ENCODE measurements at places on chromosomes 3 and 15.

- DNase-seq, result no peak
Observed at GRCh38 chr15:67775998-67776397, 49.3 kb upstream of the SKOR1 start.

DNA sequence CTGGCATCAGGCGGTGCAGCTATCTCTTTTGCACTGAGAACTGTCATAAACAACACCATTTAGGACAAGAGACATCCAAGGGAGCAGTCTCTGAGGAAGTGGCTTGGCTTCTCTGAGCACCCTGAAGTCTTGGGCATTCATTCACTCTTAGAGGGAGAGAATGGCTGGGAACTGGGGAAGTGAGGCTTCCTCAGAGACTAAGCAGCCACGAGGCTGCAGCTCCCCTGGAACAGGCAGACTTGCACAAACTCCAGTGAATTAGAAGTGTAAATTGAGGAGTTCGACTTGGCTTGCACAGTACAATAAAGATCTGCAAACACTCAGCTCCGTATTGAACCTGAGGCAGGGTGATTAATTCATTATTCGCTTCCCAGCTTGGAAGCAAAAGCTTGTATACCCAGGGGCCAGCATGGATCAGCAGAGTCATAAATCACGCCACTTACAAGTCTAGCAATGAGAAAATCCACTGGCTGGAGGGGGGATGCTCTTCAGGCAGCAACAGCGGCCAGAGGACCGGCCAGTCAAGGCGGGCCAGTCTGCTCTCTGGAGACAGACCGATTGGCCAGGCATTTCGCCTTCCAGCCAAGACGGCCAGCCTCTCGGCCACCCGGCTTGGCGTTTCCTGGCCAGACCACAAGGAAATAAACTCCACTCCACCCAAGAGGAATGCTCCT lies 118.8 kb upstream of the ADPGK start:
- no peak for DNase-seq

DNA sequence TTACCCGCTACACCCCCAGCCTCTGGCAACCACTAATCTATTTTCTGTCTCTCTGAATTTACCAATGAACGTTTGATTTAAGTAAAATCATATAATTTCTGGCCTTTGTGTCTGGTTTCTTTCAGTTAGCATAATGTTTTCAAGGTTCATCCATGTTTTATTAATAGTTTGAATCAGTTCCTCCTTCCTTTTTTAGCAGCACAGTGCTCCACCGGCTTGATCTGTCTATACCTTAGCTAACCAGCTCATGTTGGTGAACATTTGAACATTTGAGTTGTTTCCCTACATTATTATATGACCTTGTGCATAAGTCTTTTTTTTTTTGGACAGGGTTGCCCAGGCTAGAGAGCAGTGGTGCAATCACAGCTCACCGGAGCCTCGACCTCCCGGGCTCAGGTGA lies 33.3 kb downstream of the PDE8A start:
- no peak for DNase-seq

- DNase-seq, result no peak
Observed at GRCh38 chr3:167406876-167407492, 26.9 kb upstream of the ZBBX start.

GRCh38 chr3:124557433-124558232 lies 172.6 kb upstream of the UMPS start:
- no peak for DNase-seq

DNA sequence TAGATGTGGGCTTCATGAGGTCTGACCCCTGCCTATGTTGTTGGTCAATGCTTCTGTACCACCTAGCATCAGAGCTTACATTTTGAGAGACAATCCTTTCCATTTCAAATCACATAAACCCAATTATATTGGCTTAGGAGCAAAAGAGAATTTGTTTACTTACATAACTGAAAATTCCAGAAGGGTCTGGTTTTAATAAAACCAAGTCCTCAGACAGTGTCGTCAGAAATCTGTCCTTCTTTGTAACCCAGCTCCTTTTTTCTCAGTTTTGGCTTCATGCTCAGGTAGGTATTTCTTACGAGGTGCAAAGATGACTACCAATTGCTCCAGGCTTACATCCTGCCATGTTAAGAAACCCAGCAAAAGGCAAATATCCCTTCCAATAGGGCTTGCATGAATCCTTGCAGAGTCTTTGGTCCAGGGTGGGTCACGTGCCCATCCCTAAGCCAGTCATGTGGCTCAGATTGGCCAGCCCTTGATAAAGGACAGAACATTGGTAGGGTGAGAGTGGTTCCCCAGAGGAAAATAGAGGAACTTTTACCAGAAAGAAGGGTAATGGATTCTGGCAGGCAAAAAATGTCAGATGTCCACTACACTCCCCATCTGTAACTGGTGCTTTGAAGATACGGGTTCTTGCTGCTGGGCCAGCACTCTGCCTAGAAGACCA lies 50.2 kb upstream of the VILL start:
- no peak for DNase-seq

DNA sequence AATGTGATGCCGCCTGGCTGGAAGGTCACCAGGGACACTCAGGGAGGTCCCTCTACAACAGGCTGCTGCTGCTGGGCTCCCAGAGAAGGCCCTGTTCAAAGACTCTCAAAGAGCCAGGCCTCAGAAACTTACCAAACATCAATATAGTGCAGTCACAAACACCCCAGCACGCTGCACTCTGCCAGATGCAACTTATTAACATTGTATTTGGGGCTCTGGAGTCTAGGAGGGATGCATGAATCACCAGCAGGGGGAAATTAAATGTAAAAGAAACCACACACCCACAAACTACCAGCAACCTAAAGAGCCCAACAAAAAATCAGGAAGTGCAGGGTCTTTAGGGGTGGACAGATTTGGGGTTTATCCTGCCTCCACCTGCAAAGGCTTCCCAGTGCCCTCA lies 74.6 kb upstream of the SPATA12 start:
- DNase-seq, result no peak

DNA sequence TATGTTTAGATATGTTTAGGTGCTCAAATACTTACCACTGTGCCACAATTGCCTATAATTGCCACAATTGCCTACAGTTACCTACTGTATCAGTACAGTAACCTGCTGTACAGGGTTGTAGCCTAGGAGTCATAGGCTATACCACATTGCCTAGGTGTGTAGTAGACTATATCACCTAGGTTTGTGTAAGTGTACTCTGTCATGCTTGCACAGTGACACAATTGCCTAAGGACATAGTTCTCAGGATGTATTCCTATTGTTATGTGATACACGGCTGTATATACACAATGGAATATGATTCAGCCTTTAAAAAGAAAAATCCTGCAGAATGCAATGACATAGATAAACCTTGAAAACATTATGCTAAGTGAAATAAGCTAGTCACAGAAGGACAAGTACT lies 264.8 kb downstream of the RAP2B start:
- no peak for DNase-seq

- no peak for DNase-seq
Observed at GRCh38 chr15:70670680-70671079, 92.7 kb downstream of the UACA start.

GRCh38 chr3:188171682-188172467 lies 17.9 kb downstream of the LPP start:
- no peak for DNase-seq

- no peak for DNase-seq
Observed at GRCh38 chr3:120018299-120018698, 75.9 kb downstream of the GSK3B start.

DNA sequence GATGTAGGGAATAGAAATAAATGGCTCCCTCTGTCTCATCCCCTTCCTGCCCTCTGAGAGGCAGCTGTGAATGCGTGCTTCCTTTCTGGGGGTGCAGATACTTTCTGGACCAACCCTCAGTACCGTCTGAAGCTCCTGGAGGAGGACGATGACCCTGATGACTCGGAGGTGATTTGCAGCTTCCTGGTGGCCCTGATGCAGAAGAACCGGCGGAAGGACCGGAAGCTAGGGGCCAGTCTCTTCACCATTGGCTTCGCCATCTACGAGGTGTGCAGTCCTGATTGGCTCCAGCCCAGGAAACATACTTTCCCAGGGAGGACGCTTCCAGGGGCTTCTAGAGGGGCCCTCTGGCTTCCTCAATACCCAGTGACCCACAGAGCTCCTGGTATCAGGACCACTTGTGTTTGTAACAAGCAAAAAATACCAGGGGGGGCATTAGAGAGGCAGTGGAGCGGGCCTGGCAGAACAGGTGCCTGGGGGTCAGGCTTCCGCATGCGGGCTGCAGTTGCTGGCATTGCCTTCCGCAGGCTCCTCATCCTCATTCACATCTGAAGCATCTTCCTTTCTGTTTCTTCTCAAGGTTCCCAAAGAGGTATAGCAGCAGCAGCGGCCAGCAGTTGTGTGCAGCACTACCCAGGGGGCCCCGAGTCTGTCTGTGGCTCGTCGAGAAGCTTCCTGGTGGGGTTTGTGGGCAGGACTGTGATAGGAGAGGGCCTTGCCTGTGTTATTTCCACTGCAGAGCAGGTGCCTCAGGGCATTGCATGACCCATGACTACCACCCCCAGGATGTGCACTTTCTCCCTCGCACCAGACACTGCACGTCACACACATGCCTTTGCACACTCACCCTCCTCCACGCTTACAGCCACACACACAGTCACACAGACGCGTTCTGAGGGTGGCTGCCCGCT lies 42.5 kb downstream of the CAPN3 start:
- no peak for DNase-seq

DNA sequence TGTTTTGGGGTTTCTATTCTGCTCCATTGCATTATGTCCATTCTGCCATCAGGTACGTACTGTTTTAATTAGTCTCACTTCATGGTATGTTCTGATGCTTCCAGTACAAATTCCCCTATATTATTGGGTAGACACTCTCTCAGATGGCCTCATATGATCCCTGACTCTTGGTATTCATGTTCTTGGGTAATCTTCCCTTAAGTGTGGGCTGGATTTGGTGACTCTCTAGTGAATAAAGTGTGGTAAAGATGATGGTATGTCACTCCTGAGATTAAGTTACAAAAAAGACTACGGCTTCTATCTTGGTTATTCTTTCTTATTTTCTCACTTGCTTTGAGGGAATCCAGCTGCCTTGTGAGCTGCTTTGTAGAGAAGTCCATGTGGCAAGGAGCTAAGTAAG lies 89.6 kb upstream of the TBC1D5 start:
- no peak for DNase-seq

DNA sequence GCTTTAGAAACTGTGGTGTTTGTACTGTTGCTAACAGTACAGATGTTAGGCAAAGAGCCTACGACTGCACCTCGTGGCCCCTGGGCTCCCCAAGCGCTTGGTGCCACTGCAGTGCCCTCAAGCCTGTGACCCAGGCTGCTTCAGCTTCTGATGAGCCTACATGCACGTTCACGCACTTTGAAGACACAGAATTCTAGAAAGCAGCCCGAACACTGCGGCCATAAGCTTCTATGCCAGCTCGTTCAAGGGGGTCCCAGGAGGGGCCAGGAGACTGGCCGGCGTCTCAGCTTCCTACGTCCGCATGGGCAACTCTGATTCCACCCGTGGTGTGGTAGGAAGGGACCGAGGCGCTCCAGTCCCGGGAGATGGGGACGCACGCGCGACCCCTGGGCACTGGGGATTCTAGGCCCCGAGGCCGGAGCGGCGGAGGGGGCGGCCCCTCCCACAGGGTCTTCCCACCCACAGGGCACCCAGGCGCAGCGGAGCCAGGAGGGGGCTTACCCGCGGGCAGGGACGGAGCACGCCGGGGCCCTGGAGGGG lies 653 bp downstream of the MYO5C start:
- no peak for DNase-seq

DNA sequence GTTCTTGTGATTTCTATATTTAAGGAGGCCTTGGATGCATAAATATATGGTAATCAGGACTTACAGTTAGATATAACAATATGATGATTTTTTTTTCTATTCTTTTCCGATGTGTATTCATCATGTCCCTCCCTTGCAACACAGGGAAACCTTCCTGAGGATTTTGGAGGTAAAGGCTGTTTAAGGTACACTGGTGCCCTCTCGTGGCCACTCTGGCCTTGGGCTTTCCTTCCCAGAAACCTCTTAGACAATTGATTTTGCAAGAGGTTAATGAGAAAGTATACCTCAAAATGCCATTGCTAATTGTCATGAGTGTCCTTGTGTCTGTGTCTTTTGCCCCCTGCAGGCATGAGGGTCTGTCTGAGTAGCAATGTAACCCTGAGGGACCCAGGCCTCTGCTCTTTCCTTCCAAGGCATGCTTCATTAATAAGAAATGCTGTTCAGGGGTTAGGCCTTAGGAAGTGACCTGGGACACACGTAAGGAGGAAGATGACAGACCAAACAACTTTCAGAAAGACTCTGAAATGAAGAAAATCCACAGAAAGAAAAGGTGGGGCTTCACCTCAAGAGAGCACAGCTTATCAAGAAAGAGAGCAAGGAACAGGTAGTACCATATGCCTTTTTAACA lies 70.3 kb upstream of the PPP2R3A start:
- DNase-seq, result no peak

DNA sequence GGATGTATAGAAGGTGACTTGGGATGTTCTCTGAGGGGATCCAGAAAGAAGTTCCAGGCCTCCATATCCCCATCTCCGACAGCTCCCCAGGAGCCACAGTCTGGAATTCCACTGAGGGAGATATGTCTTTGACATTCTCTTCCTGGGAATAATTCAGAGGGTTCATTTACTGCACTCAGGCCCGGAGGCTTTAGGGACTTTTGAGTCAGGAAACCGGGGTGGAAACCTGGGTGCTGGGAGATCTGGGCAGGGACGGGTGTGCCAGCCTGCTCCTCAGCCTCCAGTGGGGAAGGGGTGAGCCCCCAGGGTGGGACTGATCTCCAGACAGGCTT lies 147.7 kb downstream of the SMAD6 start:
- DNase-seq, result no peak

DNA sequence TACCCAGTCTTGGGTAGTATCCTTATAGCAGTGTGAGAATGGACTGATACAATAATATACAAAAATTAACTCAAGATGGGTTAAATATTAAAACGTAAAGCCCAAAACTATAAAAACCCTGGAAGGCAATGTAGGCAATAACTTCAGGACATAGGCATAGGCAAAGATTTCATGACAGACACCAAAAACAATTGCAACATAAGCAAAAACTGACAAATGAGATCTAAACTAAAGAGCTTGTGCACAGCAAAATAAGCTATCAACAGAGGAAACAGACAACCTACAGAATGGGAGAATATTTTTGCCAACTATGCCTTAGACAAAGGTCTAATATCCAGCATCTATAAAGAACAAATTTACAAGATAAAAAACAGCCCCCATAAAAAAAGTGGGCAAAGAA lies 204.8 kb upstream of the CCDC54 start:
- DNase-seq, result no peak

DNA sequence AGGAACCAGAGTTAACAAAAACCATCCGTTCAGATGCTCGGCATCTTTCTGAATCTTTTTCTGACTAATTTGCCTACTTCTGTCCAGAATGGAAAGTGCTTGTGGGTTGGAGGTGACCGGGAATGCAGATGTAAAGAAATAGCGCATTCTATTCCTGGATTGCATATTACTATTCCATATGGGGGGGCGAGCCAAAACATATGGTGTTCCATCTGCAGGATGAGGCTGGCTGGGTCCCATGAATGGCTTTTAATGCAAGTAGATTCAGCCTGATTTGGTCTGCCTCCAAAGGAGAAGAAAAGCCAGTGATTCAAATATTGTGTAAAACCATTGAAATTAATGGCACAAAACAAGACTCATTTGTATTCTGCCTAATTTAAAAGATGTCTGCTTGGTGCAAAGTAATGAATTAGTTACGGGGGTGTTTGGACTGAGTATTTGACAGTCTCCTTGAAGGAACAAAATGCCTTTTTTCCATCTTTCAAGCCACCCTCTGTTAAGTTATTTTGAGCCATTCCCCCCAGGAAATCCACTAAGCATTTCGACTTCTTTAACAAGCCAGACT lies 99.0 kb downstream of the ST8SIA2 start:
- DNase-seq, result no peak

All from stimulated activated CD4-positive, alpha-beta T cell treated with anti-CD3 and anti-CD28 coated beads, TNF-alpha, amount 100 ng/mL, for 1 hour (primary cell).